ENCODE measurements at places on chromosomes 16 and 17. TPM values are rescaled to one million over a fixed set of nuclear protein-coding genes. Genes with fewer than 3 reads are reported as not detected.
A peak's percentile ranks its signal among the peaks of the same experiment; 100 is the strongest.

DNA sequence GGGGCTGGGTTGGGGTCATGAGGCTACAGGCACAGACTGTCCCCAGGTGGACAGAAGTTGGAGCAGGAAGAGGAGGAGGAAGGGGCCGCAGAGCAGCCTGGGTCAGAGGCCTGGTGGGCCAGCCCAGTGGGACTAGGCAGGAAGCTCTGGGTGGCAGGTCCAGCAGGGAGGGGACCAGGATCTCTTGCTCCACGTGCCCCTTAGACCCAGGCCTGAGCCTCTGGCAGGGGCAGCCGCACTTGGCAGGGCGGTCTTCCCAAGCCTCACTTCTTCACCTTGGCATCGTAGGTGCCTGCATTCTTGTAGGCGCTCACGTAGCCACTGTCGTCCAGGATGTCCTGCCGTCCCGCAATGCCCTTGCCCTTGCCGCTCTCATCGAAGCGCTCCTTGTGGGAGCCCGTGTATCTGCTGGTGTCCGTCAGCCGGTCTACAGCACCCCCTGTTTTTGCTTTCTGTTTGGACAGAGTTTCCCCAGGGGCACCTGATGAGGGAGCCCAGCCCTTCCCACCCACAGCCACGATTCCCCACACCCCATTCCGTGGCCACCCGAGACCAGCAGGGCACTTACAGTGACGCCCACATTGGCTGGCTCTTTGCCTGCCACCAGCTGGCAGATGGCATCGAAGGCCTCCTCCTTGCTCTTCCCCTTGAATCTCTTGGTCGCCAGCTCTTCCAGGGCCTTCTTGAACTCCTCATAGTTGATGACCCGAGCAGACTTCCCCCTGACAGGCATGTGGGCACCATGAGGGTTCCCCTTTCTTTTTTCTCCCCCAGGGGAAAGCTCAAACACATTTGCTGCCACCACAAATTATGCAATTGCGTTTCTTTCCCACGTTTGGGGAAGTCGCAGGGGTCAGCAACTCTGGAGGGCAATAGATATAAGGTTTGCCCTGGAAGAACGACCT lies 3.1 kb downstream of the TPPP3 start:
- no peak for DNase-seq

DNA sequence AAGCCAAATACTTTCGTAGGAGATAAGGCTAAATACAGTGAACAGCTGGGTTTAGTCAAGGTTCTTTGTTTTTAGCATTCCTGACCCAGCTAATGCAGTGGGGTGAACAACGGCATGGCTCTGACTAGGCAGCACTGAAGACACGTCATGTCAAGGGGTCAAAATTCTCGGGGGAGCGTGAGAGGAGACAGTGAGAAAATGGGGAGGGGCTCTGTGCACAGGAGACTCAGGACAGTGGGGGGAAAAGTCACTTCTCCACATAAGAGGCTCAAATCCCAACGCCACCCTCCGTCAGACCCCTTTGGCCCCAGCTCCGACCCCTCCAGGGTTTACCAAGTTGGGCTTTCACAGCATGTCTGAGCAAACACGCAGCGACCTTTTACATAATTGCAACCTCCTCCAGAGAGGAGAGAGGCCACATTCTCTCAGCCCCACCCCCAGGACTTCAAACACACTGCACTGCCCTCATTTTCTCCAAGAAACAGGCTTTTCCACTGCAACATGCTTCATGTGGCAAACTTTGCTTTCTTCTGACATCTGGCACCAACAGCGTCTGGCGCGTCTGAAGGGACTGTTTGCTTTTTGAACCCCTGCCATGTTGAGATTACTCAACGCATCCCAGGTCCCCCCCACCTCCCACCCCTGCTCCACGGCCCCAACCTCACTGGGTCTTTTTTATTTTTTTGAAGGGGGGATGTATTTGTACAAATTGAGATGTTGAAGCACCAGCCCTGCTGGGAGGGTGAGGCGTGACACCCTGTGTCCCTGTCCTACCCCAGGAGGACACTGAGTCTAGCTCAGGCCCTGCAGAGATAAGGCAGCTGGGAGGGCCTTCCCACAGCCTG lies 30.0 kb downstream of the AXIN2 start:
- no peak for DNase-seq

GRCh38 chr17:58503866-58504265 lies 10.6 kb downstream of the MTMR4 start:
- no peak for DNase-seq

DNA sequence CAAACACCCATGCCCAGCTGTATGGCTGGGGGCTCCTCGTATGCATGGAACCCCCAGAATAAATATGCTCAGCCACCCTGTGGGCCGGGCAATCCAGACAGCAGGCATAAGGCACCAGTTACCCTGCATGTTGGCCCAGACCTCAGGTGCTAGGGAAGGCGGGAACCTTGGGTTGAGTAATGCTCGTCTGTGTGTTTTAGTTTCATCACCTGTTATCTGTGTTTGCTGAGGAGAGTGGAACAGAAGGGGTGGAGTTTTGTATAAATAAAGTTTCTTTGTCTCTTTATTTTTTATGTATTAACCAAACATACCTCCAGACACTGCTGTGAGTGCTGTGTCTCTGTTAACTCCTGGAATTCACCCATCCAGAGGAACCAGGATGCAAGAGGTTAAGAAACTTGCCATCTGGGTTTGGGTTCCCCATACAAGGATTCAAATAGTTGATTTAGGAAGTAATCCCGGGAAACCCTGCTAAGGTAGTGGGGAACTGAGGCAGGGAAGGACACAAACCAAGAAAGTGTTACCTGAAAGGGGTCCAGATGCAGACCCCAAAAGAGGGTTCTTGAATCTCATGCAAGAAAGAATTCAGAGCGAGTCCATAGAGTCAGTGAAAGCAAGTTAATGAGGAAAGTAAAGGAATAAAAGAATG lies 37.4 kb upstream of the IL21R start:
- no peak for DNase-seq

Gene CES4A
- not detected for total RNA-seq

Gene CACNG3
- not detected for total RNA-seq

- no peak for DNase-seq
Observed at GRCh38 chr17:45675892-45676291, 108.2 kb upstream of the CRHR1 start.

GRCh38 chr17:6427279-6427781 lies 7.6 kb downstream of the AIPL1 start:
- DNase-seq: peak; percentile 74

Gene SLFN12L
- 1.4 TPM for total RNA-seq

- DNase-seq: no peak
Observed at GRCh38 chr16:30838876-30839471, 52.0 kb upstream of the ZNF629 start.

DNA sequence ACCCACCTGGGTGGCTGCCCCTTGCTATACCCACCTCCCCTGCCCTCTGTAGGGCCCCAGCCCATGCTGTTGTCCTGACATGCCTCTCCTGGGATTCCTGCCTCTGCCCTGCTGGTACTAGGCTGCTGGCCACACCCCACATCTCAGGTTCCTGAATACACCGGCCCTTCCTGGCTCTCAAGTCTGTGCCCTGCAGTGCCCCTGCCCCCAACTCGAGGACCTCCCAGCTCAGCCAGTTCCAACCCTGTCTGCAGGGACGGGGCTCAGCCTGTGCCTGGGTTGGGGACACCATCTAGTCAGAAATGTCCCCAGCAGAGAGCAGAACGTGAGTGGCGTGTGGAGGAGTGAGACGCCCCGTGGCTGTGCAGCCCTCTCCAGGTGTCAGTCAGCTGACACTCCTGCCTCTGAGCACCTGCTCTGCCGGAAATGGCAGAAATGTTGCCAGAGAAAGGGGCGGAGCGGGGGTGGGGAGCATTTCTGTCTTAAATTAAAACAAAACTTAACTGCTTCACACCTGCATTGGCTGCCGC lies 28.7 kb downstream of the ACSF3 start:
- DNase-seq: no peak

- no peak for DNase-seq
Observed at GRCh38 chr16:60123392-60124023, 1389.4 kb upstream of the GOT2 start.

GRCh38 chr17:46789610-46790009 lies 28.9 kb downstream of the WNT3 start:
- DNase-seq: no peak

Gene LLGL2
- 4.5 TPM for total RNA-seq

GRCh38 chr17:57270801-57271245 lies 14.5 kb downstream of the MSI2 start:
- DNase-seq: no peak

Gene OR3A3
- not detected for total RNA-seq

- DNase-seq: peak; percentile 75
Observed at GRCh38 chr16:85461022-85461813, 151.9 kb upstream of the GSE1 start.

DNA sequence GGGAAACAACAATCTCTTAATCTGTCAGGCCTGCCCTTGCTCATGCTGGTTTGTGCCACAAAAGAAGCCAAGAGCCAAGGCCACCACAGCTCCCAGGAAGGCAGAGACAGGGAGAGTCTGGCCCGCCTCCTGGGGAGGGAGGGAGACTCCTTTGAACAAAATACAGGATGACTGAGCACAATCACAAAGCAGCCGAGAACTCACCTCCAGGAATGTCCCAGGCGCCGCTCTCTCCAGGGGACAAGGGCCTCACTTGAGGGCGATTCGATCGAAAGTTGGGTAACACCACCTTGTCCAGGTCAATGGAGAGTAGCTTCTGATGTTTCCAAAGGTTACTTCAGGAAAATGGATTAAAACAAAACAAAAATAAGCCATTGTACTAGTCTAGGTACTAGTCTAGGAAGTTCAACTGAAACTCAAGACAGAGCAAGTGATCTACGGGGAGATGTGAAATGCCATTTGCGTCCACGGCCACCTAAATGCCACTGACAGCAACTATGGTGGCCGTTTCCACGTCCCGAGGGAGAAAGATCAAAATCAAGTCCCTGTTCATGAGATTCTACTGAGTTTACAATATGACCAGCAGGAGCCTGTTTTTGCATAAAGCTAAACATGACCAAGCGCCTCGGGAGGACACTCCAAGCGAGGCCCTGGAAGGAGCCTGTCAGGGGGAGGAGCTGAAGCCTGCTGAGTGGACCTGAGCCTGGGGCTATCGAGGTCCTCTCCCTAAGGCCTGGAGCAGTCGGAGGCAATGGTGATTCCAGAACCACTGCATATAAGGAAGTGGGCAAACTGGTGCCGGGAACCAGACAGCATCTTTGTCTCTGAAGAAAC lies 13.4 kb upstream of the SLC38A8 start:
- DNase-seq: no peak

- DNase-seq: no peak
Observed at GRCh38 chr16:84178146-84178765, 8.6 kb downstream of the TAF1C start.

Gene SP6
- total RNA-seq: 1.5 TPM

GRCh38 chr17:11730747-11731146 lies 132.5 kb downstream of the DNAH9 start:
- DNase-seq: no peak

DNA sequence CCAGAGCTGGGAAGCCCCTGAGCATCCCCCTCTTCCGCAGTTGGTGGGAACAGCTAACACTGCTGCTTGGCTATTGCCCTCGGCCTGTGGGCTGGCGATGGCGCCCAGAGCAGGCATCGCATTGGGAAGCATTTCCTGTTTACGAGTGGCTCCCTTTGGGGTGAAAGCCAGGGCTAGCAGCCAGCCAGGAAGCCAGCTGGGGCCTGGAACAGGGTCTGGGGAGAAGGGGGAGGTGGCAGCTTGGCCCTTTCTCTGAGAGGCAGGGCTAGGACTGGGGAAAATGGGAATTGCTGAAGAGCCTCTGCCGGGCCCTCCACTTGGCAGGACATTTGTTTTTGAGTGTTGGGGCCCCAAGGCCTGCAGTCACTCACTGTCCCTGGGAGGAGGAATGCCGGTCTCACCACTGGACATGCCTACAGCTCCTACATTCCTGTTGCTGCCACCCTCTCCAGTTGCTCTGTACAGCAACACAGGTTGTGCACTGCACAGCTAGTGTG lies 2.4 kb upstream of the MTSS2 start:
- peak; percentile 83 for DNase-seq

GRCh38 chr17:70314096-70314495 lies 144.8 kb downstream of the KCNJ2 start:
- peak; percentile 44 for DNase-seq

DNA sequence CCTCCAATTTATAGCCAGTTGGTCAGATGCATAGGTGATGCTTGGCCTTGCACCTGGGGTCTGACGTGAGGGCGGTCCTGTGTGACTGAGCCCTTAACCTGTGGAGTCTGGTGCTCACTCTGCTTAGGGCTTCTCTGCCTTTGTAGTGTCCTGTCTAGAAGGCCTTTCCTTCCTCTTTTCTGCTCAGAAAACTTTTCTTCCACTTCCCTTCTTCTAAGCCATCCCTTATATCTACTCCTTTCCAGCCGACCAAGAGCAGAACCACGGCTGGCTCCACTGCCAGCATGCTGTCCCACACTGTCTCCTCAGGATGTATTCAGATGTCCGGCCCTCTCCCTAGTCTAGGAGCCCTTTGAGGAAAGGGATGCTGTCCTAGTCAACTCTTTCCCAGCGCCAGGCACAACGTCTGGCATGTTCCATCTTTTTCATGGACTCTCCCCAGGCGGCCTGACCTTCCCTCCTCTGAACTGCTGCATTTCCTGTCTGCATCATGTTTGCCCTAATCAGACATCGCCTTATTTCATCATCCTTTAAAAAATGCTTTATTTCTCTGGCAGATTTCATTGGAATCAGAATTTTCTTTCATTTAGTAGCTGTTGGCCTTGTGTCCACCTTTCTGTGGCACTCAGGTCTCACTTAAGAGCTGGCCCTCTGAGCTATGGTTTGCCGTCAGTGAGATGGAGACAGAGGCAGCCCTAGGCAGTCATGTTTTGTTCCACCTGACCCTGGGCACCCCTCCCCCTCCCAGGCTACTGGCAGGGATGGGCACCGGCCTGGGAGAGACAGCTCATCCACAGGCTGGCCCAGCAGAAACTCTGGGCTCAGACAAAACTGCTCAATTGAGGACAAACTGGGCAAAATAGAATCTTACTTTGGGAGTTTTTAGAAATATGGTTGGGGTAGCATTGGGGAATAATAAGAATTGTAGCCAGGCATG lies 15.5 kb upstream of the BRCA1 start:
- DNase-seq: no peak

DNA sequence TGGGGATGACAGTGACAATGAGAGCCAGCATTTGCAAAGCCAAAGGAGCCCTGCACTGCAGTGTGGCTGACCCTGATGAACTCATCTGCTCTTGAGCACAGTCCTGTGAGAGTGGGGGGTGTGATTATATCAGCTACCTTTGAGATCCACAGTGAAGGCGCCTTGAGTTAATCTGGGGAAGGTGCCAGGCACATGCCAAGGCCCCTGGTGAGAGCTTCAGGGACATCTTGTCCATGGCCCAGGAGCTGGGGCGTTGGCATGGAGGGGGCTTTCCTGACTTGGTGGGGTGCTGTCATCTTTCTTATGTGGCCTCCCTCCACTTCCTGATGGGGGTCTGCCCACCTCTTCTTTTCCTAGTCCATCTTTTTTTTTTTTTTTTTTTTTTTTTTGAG lies 86.5 kb downstream of the SNX29 start:
- DNase-seq: no peak

Gene TBC1D26
- total RNA-seq: not detected

Gene TBC1D3K
- total RNA-seq: not detected

Gene TPSAB1
- not detected for total RNA-seq

Gene SLC38A8
- not detected for total RNA-seq

Gene RPRML
- total RNA-seq: not detected

Gene OXLD1
- total RNA-seq: 48.3 TPM

Gene SOX15
- total RNA-seq: not detected

- no peak for DNase-seq
Observed at GRCh38 chr17:4576729-4577322, 7.5 kb upstream of the SMTNL2 start.
